SIG-M5 (cell line): ENCODE measurements at places on chromosomes 5 and 9.

GRCh38 chr5:150411245-150411979 is 1.3 kb downstream of the CD74 start:
- no peak for DNase-seq

- no peak for DNase-seq
These were observed 157.9 kb downstream of the TRPM3 start for GRCh38 chr9:70963554-70963953.

- DNase-seq = no peak
These were observed 14.4 kb downstream of the GLRX start for GRCh38 chr5:95808013-95808685.

- no peak for DNase-seq
These were observed 5.5 kb upstream of the SLC6A19 start for GRCh38 chr5:1195916-1196315.

DNA sequence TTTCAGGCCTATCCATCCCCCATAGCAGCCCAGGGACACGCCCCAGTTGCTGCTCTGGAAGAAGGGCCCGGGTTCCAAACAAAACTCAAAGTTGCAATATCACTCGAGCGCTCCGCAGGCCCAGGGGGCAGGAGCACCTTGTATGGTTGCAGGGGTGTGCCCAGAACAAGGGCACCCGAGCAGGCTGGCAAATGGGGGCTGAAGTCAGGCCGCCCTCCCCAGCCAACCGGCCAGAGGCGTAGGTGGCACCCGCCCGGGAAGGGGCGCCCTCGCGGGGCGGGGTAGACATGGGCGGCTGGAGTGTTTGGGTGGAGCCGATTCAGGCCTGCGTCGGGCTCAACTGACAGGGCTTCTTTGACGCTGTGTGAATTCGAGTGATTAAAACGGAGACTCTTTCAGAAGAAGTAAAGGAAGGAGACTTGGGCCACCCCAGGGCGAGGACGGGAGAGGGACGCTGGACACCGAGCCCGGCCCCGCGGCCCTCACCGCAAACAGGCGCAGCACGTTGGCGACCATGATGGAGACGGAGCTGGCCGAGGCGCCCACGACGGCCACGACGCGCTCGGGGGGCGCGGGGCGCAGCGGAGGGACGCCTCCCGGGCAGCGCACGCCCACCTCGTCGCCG is 1.1 kb downstream of the GRM6 start:
- DNase-seq = no peak

DNA sequence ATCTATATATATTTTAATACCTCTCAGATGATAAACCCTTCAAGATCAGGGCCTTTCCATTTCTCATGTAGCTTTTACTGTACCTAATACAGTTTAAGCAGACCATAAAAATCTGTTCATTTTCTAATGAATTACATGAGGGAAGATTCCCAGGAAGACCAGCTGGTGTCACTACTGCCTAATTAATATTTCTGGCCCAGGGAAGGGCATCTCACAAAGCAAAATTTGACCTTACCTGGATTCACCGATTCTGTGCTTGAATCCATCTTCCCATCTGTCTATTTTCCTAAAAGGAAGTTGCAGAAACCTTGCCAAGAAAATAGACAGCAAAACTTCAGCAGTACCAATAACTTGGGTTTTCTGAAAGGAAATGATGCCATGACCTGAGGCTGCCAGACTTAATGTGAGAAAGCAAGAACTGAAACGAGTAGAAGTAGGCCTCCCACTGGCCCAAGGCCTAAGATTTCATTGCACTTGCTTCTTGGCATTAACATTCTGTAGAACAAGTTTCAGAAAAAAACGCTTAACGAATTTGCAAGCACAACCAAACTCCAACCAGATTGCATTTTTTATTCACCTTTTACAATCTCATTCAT is 83.0 kb upstream of the GLIS3 start:
- DNase-seq = no peak

- DNase-seq = no peak
These were observed 143.1 kb upstream of the FBN2 start for GRCh38 chr5:128681096-128681495.

GRCh38 chr9:126532951-126533925 is 80.5 kb upstream of the LMX1B start:
- no peak for DNase-seq

GRCh38 chr9:70802206-70802605 is 319.2 kb downstream of the TRPM3 start:
- no peak for DNase-seq

DNA sequence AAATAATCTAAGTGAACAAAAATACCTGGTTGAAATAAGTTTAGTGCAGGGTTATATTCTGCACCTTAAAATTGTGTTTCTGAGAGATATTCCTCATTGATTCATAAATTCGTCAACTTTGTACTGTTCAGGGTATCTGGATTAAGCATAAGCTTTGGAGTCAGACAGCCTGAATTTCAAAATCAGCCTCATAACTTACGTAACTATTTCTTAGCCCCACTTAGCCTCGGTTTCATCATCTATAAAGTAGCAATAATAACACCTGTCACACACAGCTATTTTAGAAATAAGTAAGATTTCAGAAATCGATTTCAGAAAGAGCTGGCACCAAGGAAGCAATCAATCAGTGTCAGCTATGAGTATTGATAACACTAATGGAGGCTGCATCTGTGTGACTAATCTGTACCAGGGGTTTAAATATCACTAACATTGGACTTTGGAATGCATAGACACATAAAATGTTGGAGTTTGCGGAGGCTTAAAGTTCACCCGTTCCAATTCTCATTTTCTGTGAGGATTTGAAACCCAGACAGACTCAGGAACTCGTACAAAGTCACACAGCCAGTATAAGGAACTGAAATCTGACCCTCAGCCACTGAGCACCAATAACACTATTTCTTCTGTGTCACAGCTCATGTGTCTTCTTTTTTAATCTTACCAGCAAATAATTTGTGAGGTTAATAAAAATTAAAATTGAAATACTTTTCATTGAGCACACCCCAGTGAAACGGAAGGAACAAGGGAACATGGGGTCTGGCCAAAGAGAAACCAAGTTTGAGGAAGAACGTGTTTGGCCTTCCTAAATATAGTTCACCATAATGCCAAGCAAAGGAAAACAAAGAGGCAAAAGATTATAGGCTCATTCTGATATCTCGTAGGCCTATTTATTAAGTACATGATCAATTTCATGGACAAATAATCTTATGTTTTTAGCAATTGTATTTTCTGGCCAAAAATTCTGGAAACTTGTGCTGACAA is 194.4 kb upstream of the PTGER4 start:
- peak; percentile 10 for DNase-seq

DNA sequence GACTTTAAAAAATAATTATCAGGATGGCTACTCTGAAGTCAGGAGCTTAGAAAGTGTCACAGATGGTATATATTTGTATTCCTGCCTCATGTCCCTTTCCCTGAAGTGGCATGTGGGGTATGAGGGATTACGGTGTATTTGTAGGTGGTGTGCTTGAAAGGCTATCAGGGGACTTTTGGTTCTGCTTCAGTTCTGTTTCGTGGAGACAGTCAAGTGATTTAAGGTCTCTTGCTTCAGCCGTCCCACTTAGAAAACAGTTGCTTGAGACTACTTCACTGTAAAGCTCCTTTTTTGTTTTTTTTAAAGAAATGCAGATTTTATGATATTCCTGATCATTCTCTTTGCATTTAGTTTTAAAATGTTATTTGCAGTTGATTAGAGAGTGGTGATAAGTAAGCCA is 18.3 kb downstream of the PARP8 start:
- DNase-seq = no peak

- no peak for DNase-seq
These were observed 142.1 kb upstream of the CCDC152 start for GRCh38 chr5:42614509-42614908.

DNA sequence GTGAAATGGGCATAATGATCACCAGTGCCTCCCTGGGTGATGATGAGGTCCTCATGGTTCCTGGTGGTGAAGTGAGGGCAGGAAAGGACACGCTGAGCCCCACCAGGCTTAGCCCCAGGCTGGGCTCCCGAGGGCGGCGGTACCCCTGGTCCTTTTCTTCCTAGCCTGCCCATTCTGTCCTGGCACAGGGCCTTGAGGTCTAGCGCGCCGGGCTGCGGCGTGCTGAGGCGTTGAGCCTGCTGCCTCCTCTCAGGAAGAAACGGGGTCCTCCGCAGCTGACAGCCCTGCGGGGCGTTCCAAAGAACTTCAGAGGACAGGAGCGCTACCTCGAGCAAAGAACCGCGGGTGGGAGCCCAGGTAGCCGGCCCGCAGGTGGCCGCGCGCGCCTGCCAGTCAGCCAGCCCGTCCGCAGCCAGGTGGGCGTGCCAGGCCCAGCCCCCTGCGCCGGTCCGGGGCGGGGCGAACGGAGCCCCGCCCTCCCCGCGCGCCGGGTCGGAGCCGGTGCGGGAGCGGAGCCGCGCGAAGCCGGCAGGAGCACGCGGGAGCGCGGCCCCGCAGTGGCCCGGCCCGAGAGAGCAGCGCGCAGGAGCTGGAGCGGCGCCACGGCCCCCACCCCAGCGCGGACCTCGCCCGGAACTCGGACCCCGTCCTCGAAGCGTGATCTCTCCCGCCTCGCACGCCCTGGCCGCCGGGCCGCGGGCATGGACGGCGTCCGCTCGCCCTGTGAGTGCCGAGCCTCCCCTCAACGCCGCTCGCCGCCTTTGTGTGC is at the start of gene WNK2:
WNK2 (plus strand) TSS at position 477 of the 769 bp plus-strand sequence. CDS start 791 bp downstream, outside the sequence.
- DNase-seq = no peak

DNA sequence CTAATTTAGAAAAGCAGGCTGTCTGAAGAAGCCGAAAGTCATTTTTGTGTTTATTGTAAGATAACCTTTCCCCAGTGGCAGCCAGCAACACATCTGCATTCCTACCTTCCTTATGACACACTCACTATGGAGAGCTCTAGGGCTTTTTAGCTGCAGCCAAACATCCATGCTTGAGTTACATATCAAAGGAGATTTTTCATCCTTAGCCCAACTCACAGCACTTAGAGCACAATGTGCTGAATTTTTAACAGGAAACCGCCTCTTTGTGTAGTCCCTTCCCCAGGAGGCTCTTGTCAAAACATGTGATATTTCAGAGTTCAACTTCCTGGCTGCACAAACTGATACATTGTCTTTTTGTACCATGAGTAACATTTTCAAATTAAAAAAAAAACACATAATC is 379.2 kb downstream of the CTNND2 start:
- no peak for DNase-seq

GRCh38 chr5:128644863-128645262 is 106.8 kb upstream of the FBN2 start:
- DNase-seq = no peak

DNA sequence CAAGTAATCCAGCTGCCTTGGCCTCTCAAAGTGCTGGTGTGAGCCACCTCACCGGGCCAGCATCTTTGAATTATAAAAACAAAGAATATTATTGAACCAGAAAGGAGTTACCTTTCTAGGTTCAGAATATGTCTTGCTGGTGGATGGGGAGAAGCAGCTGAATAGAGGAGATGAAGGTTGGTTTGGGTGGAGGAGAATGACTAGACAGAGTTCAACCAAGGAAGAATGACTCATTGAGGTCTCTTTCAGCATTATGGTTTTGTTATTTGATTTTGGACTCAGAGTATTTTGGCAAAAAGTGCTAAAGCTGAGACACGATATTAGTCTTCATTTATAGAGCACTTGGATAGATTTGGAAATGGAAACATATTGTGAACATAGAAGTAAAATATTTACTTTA is 75.2 kb upstream of the MPDZ start:
- no peak for DNase-seq

DNA sequence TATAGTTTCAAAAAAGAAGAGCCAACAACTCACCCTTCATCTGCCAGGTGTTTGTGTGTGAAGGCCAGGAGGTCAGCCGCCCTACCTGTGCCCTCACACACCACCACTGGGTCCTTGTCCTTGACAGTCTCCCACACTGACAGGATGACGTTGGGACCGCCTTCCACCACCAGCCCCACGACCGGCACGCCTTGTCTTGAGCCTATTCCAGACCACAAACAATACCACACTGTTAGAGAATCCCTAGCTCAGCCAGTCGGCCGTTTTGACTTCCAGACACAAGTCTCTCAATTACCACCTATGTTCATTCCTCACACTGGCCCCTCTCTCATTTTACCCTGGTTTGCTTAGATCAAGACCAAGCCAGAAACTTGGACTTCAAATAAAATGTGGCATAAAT is 66.1 kb downstream of the TRPM6 start:
- no peak for DNase-seq

DNA sequence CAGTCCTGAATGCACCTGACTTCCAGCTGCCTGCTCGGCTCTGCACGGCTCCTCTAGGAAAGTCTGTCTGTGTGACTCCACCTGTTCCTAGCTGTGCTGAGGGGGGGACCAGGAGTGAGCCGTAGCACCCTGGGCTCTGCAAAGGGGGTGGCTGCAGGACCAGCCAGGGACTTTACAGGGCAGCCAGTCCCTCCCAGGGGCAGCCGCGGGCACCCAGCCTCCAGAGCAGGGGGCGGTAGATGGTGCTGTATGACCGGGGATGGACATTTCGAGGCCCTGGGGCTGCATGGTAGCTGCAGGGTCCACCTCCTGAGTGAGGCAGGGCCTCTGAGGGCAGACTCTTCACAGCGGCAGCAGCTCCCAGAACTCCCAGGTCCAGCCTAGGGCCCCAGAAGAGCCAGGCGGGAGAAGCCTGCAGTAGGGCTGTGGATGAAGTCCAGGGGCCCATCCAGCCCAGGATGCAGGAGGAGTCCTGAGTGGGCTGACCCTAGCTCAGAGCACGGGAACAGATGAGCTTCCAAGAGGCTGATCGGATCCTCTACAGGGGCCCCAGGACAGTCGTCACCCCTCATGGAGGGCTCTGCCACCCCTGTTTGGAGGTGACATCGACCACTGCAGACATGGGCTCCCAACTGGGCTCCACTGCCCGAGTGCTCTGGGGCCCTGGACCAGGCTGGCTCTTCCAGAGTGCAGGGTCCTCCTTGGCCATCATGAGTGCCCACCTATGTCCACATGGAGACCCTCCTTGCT is 105.4 kb downstream of the ZNF354C start:
- DNase-seq = no peak

GRCh38 chr9:81388831-81389230 is 300.5 kb downstream of the TLE1 start:
- DNase-seq = no peak

- no peak for DNase-seq
These were observed at the start of gene ARAP3 for GRCh38 chr5:141681695-141682641. TSS of gene ARAP3 (minus strand) at chr5:141682230. CDS start at chr5:141680486, 1,744 bp downstream.

DNA sequence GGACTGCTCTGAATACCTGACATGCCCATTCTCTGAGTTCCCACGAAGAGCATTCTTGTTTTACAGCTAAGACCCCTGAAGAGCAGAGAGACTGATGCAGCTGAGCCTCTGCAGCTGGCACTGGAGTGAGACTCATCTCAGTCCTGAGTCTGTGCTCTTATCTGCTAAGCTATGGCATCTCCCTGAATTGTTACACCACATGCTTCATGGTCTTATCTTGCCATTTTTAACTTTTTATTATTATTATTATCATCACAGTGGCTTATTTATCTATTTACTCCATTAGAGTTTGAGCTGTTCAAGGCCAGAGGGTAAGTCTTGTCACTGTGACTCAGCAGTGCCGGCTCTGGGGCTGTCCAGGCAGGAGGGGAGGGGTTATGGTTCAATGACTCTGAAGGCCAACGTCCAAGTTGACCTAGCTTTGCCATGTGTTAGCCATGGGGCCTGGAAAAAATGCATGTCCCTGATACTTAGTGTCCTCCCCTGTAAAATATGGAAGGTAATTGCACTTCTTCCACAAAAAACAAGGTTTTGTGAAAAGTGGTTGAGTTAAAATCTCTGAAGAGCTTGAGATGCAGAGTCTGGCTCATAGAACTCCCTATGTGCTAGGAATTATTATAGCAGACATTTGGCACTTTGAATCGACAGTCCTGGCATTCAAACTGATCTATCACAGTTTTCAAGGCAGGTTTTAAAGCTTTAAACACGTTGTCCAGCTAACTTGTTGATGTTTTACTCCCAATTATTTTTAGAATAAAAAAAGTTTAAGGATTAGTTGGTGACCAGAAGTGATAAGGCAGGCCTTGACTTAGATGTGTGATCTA is 94.6 kb downstream of the ALDH1A1 start:
- DNase-seq = no peak

- no peak for DNase-seq
These were observed 108.9 kb upstream of the CHD1 start for GRCh38 chr5:99037668-99038067.
